NCI-H2081 (cell line): ENCODE measurements at places on chromosomes 1 and 21.

DNA sequence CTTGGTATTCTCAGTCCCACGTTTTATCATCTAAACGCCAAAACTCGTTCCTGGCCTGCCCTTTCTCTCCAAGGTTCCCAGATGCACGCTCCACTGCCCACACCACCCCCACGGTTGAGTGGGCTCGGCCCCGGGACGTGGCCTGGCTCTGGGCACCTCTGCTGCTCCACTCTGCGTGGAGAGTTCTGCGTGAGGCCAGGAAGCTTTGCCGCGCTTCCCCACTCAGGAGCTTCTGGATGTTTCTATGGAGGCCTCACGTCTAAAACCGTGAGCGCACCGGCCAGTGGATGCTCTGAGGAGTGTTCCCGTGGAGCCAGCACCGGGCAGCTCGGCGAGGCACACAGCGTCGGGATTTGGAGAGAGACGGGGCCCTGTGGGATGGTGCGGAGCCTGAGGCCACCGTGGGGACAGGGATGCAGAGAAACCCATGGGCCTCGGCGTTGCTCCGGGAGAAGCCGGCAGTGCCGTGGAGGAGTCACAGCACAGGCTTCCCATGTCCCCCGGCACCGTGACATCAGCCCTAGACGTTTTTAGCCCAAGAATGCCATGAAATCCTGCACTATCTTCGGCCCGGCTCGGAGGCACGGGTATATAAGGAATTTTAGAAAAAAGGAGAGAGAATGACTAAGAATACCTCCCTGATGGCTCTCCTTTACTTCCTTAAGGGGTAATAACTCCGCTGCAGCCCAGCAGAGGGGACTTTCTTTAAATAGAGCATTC lies 125.9 kb downstream of the PRDM16 start:
- no peak for DNase-seq

DNA sequence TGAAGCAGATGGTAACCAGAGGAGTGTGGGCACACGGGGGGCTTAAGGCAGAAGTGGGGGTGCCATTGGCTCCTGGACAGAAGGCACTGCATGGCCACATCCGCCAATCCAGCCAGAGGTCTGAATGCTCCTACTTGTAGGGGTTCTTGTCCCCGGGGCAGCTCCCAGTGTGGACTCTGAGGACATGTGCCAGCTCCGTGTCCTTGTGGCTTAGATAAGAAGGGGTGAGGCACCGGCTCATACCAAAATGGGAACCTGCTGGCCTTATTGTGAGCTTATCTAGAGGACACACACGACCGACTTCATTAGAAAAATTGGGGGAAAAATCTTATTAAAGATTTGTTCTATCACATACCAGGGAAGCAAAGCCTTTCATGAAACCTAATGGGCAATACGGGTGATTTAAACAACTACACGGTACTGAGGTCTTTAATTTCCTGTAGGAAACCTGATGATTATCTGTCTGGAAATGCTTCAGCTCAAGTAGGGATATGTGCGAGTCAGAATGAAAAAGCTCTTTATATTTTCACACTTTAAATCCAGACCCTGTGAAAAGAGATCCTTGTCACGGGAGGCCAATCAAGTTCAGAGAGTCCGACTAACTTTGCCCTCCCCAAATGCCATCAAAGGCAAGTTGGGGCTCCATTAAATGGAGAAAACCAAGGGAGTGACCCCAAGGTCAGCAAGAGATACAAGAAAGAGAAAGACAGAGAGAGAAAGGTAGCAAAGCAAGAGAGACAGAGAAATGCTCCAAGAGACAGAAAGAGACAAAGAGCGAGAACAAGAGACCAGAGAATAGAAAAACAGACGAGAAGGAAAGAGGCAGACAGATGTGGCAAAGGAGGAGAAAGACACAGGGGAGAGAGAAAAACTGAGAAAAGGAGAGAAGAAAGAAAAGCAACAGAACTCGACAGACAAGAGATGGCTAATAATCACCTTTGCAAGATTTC lies 14.1 kb upstream of the KCNN3 start:
- no peak for DNase-seq

DNA sequence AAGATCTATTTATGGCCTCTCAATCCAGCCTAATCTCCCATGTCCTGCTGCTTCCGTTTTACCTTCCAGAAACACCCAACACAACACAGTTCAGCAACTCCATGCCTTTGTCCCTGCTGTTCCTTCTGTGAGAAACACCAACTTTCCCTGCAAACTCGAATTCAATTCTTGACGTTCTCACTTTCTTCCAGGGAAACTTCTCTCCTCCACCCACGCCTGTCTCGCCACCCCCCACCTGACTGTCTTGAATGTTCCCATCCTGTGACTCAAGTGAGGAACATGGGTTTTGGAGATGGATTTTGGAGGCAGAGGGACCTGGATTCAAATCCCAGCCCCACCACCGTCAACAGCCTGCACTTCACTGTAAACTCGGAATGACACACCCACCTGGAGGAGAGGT lies 44.8 kb downstream of the GRHL3 start:
- no peak for DNase-seq

DNA sequence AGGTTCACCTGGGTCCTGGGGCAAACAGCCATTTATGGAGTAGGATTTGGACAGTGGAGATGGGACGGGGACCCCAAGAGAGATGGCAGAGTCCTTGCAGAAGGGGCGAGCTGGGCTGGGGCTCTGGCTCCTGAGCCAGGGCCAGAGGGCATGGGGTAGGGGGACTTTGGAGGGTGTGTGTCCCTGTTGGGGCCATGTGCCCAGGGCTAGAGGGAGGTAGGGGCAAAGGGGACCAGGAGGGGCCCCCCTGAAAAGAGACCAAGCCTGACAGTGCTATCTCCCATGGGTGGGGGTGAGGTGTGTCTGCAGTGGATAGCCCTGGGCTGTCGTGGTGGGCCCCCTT lies 92.3 kb downstream of the TRIM11 start:
- no peak for DNase-seq

GRCh38 chr1:86205741-86206140 lies 49.2 kb upstream of the COL24A1 start:
- no peak for DNase-seq

GRCh38 chr1:233230011-233230410 lies 65.5 kb downstream of the PCNX2 start:
- DNase-seq, result no peak

DNA sequence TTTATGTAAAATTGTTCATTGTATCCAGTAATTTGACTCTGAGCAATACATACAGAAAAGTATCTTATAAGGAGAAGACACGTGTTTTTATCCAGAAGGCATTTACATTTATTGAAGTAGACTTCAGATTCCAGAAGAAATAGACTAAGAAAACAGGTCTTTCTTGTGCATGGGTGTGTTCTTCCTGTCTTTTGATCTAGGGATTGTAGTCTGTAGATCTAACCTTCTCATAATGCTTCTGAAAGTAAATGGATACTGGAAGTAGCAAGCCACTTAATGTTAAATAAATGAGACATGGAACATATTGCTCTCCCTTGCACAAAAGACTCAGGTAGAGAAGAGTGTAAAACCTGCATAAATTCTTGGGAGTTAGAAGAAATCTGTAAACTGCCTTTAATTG lies 853.2 kb upstream of the B3GALT2 start:
- no peak for DNase-seq

GRCh38 chr1:78672428-78672827 lies 22.8 kb downstream of the IFI44 start:
- DNase-seq, result no peak

DNA sequence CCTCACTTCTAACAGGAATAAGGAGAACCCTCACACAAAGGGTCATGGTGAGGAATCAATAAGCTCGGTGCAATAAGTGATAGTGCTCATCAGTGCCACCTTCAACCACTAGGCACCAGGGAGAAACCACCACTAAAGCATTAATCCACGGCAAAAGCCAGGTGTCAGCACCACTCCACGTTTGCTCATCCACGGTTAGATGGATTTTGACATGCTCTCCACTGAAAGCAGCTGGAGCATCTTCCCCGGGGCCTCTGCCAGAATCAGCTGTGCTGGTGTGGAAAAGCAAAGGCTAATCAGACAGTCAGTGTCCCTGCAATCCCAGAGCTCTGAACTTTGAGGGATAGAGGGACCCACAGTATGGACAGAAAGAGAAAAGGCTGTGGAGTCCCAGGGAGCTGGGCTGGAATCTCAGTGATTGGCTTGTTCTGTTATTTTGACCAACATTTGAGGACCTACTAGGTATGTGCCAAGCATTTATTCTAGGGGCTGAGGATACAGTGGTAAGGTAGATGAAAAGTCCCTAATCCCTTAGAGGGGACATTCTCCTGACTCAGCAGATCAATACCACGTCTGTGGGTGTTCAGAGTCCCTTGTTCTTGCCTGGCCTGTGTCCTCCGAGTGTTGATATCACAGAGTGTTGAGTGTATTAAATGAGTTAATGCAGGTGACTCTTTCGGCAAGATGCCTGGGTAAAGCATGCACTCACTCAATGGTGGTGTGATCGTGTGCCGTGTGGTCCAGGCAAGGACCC lies 41.3 kb downstream of the FHAD1 start:
- no peak for DNase-seq

DNA sequence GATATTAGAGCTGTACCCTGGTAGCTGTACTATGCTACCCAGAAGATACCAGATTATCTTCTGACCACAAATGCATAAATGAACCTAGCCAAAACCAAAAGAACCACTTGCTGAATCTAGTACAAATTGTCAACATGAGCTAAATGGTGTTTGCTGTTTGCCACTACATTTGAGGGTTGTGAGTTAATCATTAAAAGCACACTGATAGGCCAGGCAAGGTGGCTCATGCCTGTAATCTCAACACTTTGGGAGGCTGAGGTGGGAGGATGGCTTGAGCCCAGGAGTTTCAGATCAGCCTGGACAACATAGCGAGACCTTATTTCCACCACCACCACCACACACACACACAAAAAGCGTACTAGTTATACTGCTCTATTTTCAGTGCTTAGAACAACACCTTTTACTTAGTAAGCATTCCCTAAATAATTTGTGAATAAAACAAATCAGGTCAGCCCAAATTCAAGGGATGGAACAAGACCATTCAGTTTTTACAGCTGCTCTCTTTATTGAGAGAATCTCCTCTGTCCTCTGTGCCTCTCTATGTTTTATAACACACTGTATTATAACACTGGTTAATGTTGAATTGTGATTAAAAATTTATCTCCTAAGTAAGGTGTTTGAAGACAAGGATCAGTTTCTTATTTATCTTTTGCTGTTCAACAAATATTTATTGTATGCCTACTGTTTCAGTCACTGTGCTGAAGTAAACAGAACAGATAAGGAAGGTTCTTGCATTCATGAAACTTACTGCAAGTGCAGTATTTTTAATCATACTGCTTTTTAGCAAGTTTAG lies 44.0 kb downstream of the MAGI3 start:
- no peak for DNase-seq

DNA sequence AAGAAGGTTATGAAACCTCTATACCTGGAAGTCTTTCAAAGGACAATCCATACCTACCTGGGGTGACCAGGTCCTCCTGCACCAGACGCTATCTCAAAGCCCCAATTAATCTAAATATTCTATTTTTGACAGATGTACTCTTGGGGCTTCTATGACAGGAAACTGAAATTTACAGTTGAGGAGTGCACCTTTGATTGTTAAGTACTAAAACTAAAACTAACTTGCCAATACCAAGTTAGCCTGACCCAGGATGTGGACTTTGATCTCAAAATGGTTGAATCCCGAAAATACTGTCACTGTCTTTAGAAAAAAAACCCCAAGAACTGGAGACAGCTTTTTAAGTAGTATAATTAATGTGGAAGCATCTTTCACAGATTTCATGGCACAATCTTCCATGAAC lies 162.4 kb downstream of the TTLL7 start:
- no peak for DNase-seq

DNA sequence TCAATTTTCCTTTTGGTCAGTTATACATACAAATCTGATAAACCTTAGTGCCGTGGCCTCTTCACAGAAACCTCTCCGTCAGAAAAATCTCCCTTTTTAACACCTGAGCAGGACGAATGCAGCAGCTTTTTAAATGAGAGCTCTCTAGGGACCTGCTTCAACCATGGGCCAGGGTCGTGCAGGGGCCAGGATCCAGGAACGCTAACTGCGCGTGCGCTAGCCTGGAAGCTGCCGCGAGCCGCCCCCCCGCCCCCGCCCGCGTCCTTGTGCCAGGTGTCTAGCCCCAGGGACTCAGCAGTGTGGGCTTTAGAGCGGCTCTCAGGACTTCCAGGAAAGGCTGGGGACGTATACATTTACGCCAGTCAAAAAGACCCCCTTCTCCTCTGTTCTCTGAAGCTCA lies 136.8 kb upstream of the FMN2 start:
- no peak for DNase-seq

GRCh38 chr21:34827445-34828235 lies 158.8 kb downstream of the CLIC6 start:
- no peak for DNase-seq

DNA sequence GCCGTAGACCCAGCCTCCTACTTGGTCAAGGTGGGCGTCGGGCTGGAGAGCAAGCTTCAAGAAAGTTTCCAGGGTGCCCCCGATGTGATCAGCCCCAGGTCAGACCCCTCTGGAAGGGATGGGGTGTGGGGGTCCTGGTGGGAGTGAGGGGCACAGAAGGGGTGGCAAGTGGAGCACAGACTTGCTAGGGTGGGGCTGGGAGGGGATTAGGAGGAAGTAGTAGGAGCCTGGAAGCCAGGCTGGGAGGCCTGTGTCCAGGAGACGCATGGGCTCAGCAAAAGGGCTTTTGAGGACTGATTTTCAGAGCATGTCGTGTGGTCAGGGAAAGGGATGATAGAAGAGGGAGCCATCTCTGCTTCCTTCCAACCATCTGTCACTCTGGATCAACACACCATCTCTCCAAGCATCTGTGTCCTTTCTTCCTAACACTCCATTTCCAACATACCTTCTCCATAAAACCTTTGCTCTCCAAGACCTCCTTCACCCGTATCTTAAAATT lies 8.5 kb downstream of the TRIM46 start:
- DNase-seq, result no peak

DNA sequence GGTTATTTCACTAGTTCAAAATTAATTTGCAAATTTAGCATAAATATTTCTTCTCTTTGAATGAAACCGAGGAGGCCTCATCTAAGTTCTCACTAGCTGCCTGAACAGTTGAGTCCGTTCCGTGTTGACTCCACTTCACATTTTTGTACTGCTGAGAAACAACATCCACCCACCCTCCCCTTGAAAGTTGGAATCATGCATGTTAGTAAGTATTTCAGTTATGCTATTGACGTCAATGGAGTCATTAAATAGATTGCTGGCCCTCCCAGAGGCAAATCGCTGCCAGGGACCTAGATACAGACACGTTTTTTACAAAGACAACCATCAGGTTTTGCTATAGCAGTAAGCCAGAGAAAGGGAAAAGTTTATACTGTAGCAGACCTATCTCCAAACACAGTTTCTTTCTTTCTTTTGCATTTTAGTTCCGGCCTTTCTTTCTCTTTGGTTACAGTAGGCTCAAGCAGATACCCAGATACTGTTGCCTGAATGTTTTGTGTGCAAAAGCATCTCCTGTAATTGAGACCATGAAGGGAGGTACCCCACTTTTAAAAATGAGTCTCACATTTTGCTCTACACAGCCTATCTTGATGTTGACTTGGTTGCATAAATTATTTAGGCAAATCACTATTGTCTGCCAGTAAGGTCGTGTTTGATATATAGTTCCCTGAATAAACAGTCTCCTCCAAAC lies 262.6 kb upstream of the SGIP1 start:
- peak; percentile 33 for DNase-seq

DNA sequence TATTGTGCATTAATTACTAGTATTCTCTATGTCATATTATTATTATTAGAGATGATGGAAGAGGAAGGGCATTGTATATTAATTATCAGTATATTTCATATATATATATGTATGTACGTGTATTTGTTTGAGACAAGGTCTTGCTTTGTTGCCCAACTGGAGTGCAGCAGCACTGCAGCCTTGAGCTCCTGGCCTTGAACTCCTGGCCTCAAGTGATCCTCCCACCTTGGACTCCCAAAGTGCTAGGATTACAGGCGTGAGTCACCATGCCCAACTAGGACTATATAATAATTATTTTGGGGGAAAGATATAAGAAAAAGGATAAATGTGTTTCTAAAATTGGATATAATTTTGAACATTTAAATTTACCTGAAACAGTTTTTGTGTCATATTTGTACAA lies 63.2 kb upstream of the USP24 start:
- no peak for DNase-seq
